ENCODE measurements at places on chromosomes 6 and 20.

DNA sequence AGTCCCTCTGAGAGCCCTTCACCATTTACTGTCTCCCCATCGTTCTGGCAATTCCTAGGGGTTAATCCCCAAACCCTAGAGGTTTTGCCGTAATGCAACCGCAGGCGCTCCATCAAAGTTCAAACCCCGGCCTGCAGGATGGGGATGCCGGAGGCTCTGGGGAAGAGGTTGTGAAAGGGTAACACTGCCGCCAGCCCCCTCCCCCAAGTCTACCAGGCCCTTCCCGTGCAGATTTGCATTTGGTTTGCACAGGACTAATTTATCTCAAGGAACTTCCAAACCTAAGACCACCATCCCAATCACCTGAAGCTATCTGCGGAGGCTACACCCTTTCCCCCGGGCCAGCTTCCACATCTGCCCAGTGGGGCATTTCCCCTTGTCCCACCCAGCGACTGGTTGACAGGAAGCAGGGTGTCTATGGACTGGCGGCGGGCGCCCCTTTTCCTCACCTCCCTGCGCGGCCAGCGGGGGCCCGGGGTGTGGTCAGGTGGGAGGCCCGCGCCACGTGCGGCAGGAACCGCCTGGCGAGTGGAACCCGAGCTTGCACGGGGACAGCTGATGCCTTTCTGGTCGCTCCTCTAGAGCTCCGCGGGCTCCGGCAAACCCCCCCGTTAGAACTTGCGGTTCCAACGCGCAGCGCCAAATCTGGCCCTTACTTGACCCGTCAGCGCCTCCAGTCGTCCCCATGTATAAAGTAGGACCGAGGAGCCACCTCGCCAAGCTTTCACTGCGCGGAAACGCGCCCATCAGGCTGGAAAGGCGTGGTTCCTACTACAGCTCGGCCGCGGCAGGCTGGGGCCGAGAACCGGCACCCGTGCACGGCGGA lies 9.4 kb upstream of the SLC4A11 start:
- peak; percentile 40 for DNase-seq

GRCh38 chr6:121897337-121897760 lies 461.9 kb downstream of the GJA1 start:
- no peak for DNase-seq

- DNase-seq = no peak
Measured at GRCh38 chr6:152012227-152012626, 204.7 kb downstream of the ESR1 start.

- DNase-seq = no peak
Measured at GRCh38 chr6:17169291-17169690, 67.4 kb downstream of the STMND1 start.

- DNase-seq = no peak
Measured at GRCh38 chr20:24738981-24739633, 210.0 kb upstream of the CST7 start.

- peak; percentile 51 for DNase-seq
Measured at GRCh38 chr6:14001329-14002012, 76.7 kb downstream of the RNF182 start.

GRCh38 chr6:87154641-87154992 lies 748 bp upstream of the ZNF292 start:
- no peak for DNase-seq

- no peak for DNase-seq
Measured at GRCh38 chr6:143441680-143442545, 8.6 kb downstream of the ADAT2 start.

- DNase-seq = no peak
Measured at GRCh38 chr6:161459008-161459615, 185.3 kb upstream of the AGPAT4 start.

- DNase-seq = no peak
Measured at GRCh38 chr6:106894978-106895702, 79.4 kb downstream of the CD24 start.

GRCh38 chr6:28758046-28758817 lies 165.6 kb downstream of the TRIM27 start:
- DNase-seq = peak; percentile 70

DNA sequence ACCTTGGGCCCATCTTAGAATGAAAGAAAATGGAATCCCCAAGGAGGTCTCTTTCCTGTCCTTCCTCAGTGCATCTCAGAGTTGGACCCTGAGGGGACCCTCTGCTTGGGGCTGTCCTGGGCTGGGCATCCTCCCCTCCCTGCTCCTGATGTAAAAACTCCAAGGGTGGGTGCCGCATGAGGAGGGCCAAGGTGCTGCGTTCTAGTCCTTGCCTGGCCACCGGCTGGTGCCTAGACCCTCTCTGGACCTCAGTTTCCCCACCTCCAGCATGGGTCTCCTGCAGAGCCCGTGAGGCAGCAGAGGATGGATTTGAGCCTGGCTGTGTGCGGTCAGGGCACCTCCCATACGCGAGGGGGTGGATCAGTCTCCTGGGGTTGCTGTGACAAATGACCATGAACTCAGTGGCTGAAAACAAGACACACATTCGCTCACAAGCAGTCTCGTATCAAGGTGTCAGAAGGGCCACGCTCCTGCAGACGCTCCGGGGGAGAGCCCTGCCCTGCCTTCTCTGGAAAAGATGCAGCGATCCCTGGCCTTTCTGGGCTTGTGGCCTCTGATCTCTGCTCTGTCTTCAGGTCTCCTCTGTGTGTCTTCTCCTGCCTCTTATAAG lies 54.7 kb downstream of the CHMP4B start:
- DNase-seq = no peak

DNA sequence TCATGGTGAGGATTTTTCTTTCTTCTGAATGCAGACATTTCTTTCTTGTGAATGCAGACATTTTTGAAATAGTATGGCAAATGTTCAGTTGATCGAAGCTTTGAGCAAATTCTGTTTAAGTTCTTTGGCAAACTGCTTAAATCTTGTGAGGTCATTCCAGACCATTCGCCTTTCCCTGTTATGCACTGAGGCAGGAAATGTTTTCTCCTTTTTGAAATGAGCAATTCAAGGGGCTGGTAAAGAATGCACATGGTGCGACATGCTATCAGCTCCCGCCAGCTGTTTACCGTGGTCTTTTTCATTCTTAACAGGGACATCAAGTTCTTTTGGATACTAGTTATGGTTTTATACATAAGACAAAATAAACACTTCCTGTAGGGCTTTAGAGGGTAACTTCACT lies 112.0 kb upstream of the CCN2 start:
- DNase-seq = no peak

GRCh38 chr20:38321959-38322598 lies 18.1 kb downstream of the BPI start:
- peak; percentile 87 for DNase-seq

DNA sequence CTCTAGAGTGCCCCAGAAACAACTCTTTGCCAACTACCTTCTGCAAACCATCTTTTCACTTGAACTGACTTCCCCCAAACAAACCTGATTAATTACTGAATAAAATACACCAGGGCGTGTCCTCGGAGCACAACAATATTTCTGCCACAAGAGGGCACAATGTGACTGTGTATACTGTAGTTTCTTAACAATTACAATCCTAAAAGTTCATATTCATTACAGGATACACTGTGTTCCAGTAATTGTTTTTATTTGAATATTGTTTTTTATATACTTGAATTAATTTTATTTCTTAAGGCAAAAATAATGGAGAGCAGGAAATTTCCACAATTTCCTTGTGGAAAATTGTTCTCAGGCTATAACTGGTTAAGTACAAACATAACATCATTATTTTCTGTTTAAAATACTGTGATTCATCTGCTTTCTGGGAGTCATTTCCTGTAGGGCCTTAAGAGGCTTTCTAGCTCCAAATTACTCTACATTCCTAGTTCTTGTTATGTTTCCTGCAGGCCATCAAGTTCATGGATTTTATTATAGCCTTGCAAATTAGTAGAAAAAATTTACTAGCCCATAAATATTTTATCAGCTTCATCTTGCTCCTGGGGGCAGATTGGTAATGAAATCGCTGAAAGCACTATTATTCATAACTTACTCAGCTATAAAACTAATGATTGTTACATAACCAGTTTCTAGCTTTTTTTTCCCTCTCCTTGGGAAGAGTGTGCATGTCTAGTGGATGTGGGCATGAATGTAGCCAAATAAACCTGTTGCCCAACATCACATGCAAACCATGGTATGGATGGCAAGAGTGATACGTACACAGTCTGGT lies 51.9 kb upstream of the SLC22A16 start:
- peak; percentile 77 for DNase-seq

DNA sequence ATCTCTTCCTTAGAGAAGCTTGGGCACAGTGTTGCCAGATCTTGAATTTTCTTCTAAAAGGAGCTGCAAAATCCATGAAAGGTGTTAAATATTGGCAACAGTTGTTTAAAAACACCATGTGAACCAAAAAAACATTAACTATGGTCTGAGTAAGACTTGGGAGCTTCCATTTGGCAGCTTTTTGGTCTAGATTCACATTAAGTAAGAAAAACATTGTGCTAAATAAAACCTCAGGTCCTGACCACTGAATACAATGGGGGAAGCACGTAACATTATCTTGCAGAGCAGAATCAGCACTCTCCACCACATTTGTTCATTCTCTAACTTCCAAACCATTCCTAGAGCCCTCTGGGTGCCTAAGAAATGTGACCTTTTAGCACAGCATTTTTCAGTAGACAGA lies 437.6 kb upstream of the PLCB4 start:
- no peak for DNase-seq

DNA sequence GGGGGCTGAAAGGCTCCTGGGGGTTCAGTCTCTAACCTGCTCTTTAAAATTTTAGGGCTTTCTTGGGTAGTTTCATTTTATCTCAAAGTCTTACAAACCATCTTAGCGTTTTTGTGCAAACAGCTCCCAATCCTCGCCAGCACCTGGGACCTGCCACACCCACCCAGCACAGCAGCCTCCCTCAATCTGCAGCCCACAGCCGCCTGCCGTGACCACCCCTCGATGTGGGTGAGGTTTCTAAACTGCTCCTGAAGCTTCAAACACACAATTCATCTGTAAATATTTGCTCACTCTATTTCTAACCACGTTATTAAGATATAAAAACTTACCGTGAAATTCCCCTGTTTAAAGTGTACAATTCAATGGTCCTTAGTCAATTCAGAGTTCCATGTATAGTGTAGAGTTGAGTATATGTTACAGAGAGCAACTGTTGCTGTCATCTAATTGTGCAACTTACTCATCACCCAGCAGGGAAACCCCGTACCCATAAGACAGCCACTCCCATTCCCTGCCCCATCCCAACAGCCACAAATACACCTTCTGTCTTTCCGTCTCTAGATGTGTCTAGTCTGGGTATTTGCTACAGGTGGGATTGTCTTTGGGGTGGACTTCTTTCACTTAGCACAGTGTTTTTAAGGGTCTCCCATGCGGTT lies 381.0 kb downstream of the TAF4 start:
- no peak for DNase-seq

- DNase-seq = no peak
Measured at GRCh38 chr6:50823094-50823920, 4.6 kb downstream of the TFAP2B start.

- no peak for DNase-seq
Measured at GRCh38 chr6:166726201-166726600, 99.2 kb upstream of the RPS6KA2 start.

- DNase-seq = no peak
Measured at GRCh38 chr20:63032026-63032800, 25.4 kb upstream of the BHLHE23 start.

GRCh38 chr20:4910951-4911350 lies 90.4 kb downstream of the SLC23A2 start:
- no peak for DNase-seq

DNA sequence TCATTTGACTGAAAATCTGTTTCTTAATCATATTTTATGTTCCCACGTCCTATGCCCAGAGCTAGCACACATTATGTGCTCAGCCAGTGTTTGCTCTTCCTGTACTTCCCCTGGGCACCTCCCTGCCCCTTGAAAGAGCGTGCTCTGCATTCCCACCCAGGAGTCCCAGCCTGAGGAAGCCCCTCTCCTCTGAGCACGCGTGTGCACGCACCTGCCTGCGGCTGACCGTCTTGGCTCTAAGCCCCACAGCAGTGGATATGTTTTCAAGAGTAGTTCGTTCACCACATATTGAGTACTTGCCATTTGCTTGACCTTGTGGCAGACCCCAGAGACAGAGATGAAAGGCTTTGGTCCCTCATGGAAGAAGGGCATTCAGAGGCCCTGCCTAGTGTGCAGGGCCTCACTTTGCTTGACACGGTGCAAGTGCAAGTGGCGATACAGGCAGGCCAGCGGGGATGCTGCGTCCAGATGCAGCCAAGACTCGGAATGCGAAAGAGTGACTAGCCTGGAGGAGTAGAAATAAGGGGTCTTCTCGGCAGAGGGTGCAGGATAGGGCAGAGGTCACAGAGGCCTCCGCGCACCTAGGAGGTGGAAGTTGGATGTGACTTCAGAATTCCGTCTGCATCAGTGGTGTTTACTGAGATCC lies 14.1 kb downstream of the SYNDIG1 start:
- no peak for DNase-seq

DNA sequence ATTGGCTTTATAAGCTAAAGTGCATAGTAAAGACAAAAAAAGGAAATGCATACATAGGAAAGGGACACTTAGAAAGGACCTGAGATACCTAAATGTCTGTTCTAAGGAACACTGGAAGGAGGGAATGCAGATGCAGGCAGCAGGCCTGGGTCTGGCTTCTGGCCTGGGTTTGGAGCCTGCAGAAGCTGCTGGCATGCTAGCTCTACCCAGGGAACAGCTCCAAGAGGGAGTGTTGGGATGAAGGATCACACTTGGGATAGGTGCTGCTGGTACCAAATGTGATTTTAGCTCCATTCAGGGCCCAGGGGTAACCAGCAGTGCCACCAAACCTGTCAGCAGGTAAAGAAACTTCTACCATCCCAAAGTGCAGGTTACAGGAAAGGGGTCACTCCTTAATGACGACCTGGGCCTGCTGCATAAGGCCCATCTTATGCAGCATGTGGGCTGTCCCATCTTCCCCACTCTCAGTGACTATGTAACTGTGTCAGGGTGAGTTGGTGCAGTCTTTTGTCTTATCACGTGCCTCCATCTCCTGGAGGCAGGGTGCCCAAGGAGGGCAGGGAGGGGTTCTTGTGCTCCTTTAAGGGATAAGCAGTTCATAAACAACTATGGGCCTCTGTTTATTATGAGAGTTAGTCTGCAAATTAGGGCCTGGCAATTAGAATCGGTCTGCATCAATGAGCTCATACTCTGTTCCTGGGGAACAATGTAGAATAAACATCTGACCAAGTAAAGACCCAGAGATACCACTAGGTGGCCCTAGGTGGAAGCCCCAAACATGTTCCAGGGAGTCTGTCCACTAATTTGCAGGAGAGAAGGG lies 26.9 kb downstream of the DDX27 start:
- peak; percentile 67 for DNase-seq
